ENCODE measurements at places on chromosomes 4 and X. TPM values are rescaled to one million over a fixed set of nuclear protein-coding genes. Genes with fewer than 3 reads are reported as not detected.

DNA sequence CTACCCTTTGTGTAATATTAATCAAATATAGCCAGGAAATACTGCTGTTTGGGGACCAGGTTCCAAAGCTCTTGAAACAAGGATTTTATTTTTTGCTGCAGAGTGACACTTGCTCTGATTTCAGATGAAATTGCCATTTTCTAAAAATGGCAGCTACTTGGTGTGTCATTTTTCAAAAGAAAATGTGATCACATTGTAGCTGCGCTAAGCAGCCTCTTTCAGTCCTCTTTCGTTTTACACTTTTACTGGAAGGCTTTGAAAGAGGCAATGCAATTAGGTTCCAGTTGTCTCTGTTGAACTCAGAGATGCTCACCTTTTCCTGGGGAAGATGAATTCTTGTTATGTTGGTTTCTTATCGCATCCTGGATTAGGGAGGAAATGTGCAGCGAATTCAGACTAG lies 85.1 kb downstream of the CT47B1 start:
- DNase-seq = no peak

GRCh38 chr4:37780444-37781130 lies 45.9 kb upstream of the PGM2 start:
- no peak for DNase-seq

DNA sequence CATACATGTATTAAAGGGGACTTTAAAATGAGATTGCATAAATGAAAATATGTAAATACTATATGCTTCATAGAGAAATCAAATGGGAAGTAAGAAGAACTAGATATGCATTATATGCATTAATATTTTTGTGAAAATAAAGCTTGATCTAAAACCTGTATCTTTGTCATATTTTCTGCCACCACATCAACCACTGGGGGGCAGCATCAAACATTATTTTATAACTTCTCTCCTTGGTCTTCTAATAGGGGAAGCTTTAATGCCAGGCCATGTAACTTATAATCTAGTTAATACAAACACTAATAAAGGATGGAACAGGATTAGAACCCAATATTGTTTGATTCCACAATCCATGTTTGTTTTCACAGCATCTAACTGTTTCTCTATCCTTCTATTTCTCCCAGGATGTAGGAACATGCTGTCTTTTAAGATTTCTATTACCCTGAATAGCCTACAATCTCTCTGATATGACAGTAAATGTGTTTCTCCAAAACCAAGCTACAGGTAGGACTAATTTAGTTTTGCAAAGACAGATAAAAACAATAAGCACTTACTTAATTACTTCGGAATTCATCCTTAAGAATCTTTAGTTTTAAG lies 10.0 kb downstream of the QRFPR start:
- DNase-seq = no peak

DNA sequence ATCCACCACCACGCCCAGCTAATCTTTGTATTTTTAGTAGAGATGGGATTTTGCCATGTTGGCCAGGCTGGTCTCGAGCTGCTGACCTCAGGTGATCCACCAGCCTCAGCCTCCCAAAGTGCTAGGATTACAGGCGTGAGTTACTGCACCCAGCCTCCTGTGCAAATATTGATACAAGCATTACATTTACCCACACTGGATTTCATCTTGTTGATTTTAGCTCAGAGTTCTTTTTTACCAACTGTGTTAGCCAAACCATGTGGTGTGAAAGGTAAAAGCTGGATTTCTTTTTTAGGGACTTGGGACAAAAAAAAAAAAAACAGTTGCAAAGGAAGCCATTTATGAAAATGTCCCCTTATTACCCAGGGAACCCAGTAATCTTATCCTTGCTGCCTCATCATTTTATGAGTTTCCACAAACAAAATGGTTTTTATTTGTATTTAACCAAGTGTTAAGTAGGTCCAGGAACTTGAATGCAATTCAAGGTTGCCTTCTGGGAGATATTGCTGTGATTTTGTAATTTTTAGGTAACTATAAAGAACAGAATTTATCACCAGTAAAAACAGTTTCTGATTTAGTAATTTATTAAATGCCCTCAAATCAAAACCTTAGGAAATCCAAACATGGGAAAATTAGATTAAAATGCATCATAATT lies 202.5 kb downstream of the PALLD start:
- peak; percentile 63 for DNase-seq

- no peak for DNase-seq
Observed at GRCh38 chr4:180717451-180718033, 1525.7 kb upstream of the TENM3 start.

DNA sequence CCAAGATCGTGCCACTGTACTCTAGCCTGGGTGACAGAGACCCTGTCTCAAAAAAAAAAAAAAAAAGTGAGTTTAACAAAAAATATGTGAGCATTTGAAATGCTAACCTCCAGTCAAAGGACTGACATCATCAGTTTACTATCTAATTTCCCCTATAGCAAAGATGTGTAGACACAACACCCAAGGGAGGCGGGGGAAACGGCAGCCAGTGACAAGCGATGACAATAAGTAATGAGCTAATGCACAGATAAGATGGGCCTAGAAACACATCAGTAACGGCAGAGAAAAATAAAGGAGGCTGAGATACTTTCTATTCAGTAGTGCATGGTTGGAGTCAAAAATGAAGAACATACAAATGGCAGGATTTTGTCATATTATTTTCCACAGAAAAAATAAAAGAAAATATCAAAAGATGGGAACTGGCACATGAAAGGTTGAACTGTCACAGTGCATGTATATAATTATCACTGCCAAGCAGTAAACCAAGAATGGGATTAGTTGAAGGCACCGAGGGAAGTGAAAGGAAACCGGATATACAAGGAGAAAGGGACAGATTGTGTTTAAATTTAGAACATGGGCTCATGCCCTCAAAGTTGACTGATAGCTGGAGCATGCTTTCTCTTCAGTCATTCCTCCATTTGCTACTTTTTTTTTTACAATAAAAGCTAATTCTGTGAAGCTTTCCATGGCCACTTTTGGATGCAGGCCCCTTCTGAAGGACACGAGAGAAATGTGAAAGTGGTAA lies 41.8 kb downstream of the IGFBP7 start:
- no peak for DNase-seq

DNA sequence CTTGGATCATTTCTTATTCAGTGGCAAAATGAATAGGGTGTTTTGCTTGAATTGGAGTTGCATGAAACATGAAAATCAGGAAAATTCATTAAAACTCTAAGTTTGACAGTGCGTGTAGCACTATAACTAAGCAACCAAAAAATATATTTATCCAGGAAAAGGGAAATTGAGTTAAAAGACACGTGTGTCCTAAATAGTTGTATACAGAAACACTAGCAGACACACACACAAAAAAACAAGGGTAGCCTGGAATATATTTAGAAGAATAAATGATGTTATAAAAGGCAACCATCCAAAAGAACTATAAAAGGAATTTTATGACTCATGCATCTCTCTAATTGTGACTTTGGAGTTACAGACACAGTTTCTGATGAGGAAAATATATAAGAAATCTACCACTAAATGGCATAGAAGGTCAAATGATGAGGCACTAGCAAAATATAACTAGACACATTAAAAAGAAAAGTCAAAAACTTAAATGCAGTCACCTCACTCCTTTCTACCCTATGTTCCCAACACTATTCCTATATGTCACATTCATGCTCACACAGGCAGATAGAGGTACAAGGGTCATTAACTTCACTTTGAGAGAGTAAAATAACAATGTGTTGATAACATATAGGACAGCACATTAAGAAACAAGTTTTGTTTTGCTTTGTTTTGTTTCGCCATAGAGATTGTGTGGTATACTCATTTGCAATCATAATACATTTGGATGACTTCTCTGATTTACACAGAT lies 793.6 kb upstream of the INTU start:
- DNase-seq = no peak

DNA sequence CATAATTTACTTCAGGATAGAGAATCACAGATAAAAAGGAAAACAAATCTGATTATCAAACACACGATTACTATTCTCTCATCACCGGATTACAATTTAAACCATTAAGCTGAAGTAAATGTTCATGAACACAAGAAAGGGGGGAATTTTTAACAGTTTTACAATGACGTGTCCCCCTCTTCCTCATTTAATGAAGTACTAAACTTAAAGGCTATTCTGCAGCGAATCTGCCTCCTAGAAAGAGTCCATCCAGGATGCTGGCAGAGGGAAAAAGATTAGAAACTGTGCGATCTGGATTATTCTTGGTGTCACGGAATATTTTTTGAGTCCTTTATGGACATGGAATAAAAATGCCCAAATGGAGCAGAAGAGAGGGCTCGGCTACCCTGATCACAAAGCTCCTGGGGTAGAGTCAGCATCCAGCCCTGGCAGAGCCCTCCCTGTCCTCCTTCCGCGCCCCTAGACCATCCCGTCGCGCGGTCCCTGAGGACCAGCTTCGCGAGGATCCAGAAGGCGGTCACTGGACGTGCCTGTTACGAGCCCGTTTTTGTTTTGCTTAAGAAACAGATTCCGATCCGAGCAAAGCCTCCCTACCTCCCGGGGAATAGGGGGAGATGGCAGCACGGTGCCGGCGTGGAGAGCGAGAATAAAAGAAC lies 1.2 kb downstream of the ELF2 start:
- DNase-seq = no peak

GRCh38 chrX:18702362-18703195 lies 4.9 kb upstream of the PPEF1 start:
- no peak for DNase-seq

GRCh38 chr4:17941731-17942130 lies 79.8 kb downstream of the LCORL start:
- no peak for DNase-seq

DNA sequence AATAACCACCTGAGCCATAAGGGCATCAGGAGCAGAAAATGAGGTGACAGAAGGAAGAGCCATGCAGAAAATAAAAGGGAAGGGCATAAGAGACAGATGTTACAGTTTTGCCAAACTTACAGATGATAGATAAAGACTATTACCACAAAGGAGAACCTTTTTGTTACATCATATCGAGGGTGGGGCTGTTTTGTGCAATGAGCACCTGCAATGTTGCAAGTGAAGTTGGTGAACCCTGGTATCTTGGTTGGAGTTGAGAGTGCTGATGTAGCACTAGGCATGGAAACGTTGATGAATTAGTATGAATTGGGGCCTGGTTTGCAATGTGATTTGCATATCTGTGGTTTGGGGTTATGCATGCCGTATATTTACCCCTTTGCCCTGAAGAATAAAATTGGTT lies 119.8 kb upstream of the TEX13D start:
- DNase-seq = no peak

DNA sequence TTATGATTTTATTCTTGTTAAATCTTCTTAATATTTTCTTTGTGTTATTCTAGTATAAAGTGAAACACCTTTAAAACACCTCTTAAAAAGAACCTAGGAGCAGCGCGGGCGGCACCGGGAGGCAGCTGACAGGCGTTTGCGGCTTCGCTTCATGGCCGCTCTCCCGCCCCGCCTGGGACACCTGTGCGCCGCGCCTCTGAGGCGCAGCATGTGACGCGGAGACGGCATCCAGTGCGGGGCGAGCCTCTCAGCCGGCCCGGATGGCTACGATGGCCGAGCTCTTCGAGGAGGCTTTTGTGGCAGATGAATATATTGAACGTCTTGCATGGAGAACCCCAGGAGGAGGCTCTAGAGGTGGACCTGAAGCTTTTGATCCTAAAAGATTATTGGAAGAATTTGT lies 1592.7 kb downstream of the TECRL start:
- DNase-seq = no peak

GRCh38 chr4:43369036-43369594 lies 476.6 kb downstream of the GRXCR1 start:
- no peak for DNase-seq

DNA sequence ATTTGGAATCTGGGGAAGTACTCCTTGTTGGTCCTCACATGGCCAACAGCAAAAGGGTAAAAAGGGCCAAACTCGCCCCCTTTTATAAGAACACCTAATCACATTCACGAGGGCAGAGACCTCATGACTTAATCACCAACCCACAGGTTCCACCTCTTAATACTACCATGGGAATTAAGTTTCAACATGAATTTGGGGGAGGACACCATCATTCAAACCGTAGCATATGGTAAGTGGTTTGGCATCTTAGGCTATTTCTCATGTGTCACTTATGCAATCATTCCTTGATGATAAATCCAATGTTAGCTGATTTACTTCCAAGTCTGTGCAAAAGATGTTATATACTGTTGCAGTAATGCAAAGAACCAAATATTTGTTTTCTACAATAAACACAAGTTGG lies 302.9 kb upstream of the FAM241A start:
- DNase-seq = no peak

DNA sequence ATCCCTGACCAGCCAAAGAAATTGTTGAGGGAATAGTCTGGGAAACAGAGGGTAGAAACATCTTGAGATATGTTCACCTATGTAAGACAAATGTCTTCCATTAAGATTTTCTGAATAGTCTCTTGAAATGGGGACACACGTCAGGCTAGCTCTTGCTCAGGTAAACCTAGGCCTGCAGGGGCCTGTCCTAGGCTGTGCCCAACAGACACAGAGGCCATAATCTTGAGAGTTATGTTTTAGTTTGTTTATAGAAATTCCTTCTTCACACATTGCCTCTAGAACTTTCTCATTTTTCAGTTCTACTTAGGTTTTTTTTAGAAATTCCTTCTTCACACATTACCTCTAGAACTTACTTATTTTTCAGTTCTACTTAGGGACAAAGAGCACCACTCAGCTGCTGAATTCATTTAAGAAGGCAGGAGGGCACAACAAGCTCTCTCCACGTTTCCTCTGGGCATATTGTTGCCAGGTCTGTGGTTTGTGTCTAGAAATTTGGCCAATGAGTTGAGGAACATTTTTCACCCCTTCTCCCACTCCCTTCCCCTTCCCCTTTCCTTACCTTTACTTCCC lies 94.9 kb downstream of the ARHGAP24 start:
- no peak for DNase-seq

Gene CT45A1
- not detected for total RNA-seq

Gene BTK
- 1.3 TPM for total RNA-seq

Gene STS
- total RNA-seq = 4.2 TPM

Gene KCND1
- total RNA-seq = 0.68 TPM

Gene AFF2
- 0.13 TPM for total RNA-seq

Gene ADH6
- total RNA-seq = 144 TPM

Gene EIF4E
- total RNA-seq = 29.5 TPM

Gene RHOXF2B
- total RNA-seq = 0.10 TPM

Gene HTRA3
- 1.6 TPM for total RNA-seq

Gene APLN
- 1.2 TPM for total RNA-seq

Gene SLC26A1
- 40.6 TPM for total RNA-seq

Gene CHRDL1
- total RNA-seq = 0.28 TPM

Gene ATP1B4
- not detected for total RNA-seq

Gene NIPAL1
- total RNA-seq = 11.6 TPM

All from left lobe of liver (tissue), 2 donors.